Large intestine (tissue), 12 donors: ENCODE measurements at places on chromosomes 13 and 19. TPM values are rescaled to one million over a fixed set of nuclear protein-coding genes. Genes with fewer than 3 reads are reported as not detected.

DNA sequence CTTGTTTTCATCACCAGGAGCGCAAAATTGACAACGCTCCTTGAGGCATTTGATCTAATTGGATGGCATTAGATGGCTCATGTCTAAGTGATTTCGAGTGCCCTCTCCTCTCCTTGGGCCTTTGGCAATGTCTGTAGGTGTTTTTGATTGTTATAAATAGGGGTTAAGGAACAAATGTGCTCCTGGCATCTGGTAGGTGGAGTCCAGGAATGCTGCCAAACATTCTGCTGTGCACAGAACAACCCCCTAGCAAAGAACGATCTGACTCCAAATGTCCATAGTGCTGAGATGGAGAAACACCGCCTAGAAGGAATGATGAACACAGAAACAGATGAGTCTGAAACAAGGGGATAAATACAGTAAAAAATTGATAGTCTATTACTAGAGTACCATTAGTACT, 68.0 kb upstream of the C1QTNF9B start:
- H3K27ac ChIP-seq = no peak overlapping the region
- H3K27me3 ChIP-seq = no peaks in the 10 kb centered on the region
- no peaks in the 10 kb centered on the region for H3K36me3 ChIP-seq

- no peaks in the 10 kb centered on the region for H3K36me3 ChIP-seq
- H3K27me3 ChIP-seq = peaks cover 12% of the 10 kb centered on the region
- no peak overlapping the region for H3K4me3 ChIP-seq
- H3K27ac ChIP-seq = no peak overlapping the region
These were observed 31.3 kb downstream of the TINCR start for GRCh38 chr19:5536337-5536894.

DNA sequence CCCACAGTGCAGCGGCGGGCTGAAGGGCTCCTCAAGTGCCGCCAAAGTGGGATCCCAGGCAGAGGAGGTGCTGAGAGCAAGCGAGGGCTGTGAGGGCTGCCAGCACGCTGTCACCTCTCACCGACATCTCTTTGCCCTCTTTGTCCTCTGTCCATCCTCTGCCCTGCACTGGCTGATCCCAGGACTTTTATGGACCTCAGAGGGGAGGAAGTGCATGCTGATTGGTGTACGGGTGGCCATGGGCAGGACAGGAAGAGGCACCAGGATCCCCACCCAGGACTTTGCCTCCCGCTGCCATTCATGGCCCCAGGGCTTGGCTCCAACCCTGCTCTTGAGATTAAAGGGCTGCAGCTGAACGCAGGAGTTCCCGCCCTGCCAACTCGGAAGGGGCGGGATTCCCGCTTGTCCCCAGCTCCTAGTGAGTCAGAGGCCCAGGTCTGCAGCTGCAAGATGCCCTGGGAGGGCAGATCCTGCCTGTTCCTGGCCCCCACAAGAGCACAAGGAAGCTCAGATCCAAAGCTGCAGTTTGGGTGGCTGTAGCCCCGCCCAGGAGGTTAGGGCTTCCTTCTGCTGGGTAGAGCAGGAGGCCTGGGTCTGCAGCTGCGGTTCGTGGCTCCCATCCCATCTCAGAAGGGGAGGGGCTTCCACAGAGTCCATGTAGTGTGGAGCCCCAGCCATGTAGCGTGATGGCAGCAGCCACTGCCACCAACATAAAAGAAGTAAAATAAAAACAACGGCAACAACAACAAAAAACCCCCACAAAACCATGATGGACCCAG, 1716.7 kb downstream of the SLITRK1 start:
- H3K4me3 ChIP-seq = no peak overlapping the region
- no peaks in the 10 kb centered on the region for H3K27me3 ChIP-seq
- no peaks in the 10 kb centered on the region for H3K36me3 ChIP-seq
- H3K4me1 ChIP-seq = no peaks in the 10 kb centered on the region

Gene DLL3
- 0.90 TPM for polyA plus RNA-seq

DNA sequence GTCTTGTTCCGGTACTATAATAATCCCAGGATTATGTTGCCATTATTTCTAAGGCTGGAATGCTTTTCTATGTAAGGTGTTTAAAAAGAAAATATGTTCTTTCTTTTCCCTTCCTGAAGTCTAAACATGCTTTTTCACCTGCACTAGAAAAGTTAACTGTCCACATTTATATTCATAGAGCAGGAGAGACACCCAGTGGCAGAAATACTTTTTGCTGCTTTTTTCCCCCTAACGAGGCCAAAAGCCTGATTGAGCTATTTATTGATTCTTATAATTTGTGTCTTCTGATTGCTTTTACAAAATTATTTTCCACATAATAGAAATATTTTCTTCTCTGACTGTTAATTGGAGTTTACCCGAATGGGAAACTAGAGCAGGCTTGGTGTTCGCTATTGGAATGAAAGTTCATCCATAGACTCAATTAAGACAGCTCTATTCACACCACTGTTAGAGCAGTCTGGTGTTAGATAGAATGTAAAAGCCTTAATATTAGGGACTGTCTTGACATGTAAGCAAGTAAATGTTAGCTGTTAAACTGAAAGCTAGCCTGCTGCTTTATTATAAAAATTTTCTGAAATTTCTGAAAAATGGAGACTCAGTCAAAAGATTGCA, 15.8 kb downstream of the GPR180 start:
- DNase-seq = peak; percentile 24
- H3K27ac ChIP-seq = no peak overlapping the region
- no peaks in the 10 kb centered on the region for H3K27me3 ChIP-seq
- H3K4me3 ChIP-seq = no peak overlapping the region
- H3K36me3 ChIP-seq = peaks cover 17% of the 10 kb centered on the region

- H3K27ac ChIP-seq = peak overlapping the region; percentile 76
- no peaks in the 10 kb centered on the region for H3K27me3 ChIP-seq
- H3K4me1 ChIP-seq = peaks cover 28% of the 10 kb centered on the region
- peak overlapping the region; percentile 71 for H3K4me3 ChIP-seq
- no peak for DNase-seq
These were observed 1.3 kb downstream of the DNAJB1 start for GRCh38 chr19:14516746-14517438.

Gene SIGLEC12
- polyA plus RNA-seq = 5.1 TPM

GRCh38 chr13:98286799-98287198, 109.7 kb upstream of the RNF113B start:
- DNase-seq = no peak
- H3K36me3 ChIP-seq = no peaks in the 10 kb centered on the region
- H3K27me3 ChIP-seq = no peaks in the 10 kb centered on the region
- H3K27ac ChIP-seq = no peak overlapping the region

DNA sequence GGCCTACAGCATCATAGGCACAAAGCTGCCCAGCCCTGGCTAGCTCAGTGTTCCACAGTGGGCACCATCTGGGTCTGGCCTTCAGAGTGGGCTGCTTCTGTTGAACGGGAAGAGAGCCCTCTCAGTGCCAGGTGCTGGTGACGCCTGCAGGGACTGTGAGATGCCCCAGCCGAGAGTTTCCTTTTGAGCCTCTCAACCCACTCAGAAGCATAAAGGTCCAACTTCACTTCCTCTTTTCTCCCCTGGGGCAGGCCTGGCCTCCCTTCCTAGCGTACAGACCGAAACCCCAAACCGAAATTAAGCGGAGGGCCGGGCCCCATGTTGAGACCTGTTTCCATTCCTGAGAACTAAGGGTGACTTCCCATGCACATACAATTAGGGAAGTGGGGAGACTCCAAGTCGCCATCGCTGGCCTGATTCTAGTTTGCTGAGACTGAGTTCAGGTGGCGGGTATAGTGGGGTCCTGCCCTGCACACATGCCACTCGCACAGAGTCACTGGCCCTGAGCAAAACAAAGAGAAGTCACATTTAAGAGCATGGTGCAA, 6.9 kb downstream of the RAB8A start:
- H3K4me1 ChIP-seq = peaks cover 58% of the 10 kb centered on the region
- peaks cover 52% of the 10 kb centered on the region for H3K36me3 ChIP-seq
- H3K4me3 ChIP-seq = no peak overlapping the region
- no peaks in the 10 kb centered on the region for H3K27me3 ChIP-seq
- H3K27ac ChIP-seq = peak overlapping the region; percentile 89

DNA sequence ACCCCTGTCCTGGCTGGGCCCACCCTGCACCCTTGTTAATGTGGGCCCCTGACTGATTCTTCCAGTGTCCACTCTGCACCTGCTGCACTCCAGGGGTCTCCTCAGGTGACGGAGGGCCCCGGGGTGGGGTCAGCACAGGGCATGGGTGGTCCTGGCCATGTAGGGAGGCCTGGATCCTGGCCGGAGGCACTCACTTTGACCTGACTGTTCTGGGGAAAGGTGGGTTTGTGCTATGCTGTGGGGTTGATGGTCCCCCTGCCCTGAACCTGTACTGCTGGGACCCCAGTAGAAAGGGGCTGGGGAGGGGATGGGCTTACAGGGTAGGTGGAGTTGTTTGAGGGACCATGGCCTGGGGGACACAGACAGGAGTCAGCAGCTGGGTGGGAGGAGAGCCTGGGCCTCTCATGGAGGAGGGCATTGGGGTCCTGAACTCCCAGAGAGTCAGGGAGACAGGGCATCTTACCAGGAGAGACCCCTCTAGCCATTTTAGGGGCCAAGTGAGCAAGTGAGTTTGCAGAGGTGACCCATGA, 25.8 kb upstream of the CEACAM1 start:
- no peaks in the 10 kb centered on the region for H3K4me1 ChIP-seq
- DNase-seq = no peak
- H3K4me3 ChIP-seq = no peak overlapping the region
- no peak overlapping the region for H3K27ac ChIP-seq
- no peaks in the 10 kb centered on the region for H3K27me3 ChIP-seq
- H3K36me3 ChIP-seq = no peaks in the 10 kb centered on the region

DNA sequence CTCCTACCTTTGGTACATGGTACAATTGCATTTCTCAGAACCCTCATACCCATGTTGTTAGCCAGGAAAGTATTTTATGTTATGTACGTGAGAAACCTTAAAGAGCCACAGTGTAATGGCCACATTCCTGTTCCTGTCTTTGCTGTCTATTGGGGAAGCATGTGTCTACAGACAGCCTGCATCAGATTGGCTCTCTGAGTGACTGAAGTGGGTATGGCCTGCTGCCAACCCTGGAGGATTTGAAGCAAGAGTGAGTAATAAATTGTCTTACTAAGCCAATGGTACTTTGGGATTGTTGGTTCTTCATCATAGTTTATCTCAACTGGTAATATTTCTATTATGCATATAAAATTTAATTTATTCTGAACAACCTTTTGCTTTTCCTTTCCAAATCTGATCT, 574.1 kb downstream of the LMO7 start:
- H3K4me3 ChIP-seq = no peak overlapping the region
- no peaks in the 10 kb centered on the region for H3K4me1 ChIP-seq
- H3K36me3 ChIP-seq = no peaks in the 10 kb centered on the region
- no peak for DNase-seq
- H3K27me3 ChIP-seq = no peaks in the 10 kb centered on the region

DNA sequence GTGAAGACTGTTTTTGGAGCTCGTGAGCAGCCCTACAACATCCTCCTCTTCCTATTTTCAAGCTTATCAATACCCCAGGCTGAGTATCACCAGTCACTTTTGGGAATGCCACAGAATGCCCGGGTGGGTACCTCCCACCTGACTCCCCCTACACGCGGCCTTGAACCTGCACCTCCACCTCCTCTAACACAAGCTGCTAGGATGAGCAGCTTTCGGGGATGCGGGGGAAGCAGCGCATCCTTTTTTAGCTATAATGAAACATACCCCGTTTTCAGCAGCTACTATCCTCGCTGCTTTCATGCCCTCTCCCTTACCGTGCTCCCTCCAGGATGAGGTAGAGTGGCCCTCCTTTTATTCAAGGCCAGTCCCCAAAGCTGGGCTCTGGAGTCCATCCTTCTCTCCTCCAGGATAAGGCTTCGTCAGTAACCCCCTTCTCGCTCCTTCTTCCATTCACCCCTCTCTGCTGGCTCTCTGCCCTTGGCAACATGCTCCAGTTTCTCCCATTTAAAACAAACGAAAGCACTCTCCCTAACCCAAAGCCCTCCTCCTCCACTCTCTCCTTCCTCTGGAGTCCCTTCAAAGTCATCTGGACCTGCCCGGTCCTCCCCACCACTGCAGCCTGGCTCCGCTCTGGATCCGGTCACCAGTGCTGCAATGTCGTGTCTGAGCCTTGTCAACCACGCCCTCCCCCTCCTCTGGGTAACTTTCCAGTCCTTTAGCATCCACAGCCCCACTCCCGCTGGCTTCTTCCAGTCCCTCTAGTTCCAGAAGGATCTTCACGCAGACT, 55.3 kb downstream of the STK24 start:
- H3K27me3 ChIP-seq = no peaks in the 10 kb centered on the region
- H3K4me1 ChIP-seq = no peaks in the 10 kb centered on the region
- H3K27ac ChIP-seq = no peak overlapping the region
- DNase-seq = no peak
- H3K4me3 ChIP-seq = no peak overlapping the region

DNA sequence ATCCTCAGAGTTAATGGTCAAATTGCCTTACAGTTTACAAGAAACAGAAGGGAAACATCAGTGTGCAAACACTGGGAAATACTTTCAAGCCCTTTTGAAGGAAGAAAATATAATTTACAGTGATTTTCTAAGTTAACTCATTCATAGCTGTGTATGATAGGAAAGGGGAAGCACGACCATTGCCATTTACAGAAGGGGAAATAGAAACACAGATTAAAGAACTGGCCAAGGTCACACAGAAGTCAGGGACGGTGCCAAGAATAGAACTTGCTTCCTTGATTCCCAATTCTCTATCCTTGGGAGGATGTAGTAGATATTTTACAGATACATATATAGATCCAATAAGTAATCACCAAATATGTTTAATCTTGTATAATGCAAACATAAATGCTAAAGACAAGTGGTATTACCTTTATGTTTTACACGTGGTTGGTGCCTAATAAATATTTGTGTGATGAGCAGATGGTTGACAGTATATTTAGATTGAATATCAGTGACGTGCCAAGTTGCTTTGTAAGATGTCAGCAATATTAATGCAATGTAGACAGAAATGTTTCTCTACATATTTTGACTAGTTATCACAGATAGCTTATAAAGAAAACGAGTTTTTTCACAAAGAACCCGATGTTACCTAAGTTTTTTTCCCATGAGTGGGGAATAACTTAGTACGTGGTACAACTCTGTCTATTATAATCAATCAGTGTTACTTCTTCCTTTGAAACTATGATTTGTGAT, 73.1 kb downstream of the FLT1 start:
- DNase-seq = no peak
- H3K27me3 ChIP-seq = peaks cover 2% of the 10 kb centered on the region
- H3K4me3 ChIP-seq = no peak overlapping the region
- H3K36me3 ChIP-seq = no peaks in the 10 kb centered on the region

- no peak overlapping the region for H3K4me3 ChIP-seq
- no peak overlapping the region for H3K27ac ChIP-seq
- no peaks in the 10 kb centered on the region for H3K4me1 ChIP-seq
- peaks cover 72% of the 10 kb centered on the region for H3K36me3 ChIP-seq
- no peaks in the 10 kb centered on the region for H3K27me3 ChIP-seq
These were observed 5.3 kb downstream of the ZNF557 start for GRCh38 chr19:7074705-7075282.

Gene KLK3
- 0.90 TPM for polyA plus RNA-seq

Gene UBE2L5
- polyA plus RNA-seq = 0.31 TPM

Gene SULT2A1
- 190 TPM for polyA plus RNA-seq

- no peaks in the 10 kb centered on the region for H3K36me3 ChIP-seq
- no peak overlapping the region for H3K27ac ChIP-seq
- DNase-seq = no peak
- no peaks in the 10 kb centered on the region for H3K4me1 ChIP-seq
- H3K4me3 ChIP-seq = no peak overlapping the region
These were observed 215.0 kb downstream of the DCLK1 start for GRCh38 chr13:35916146-35916545.

- no peak overlapping the region for H3K27ac ChIP-seq
- DNase-seq = no peak
- no peaks in the 10 kb centered on the region for H3K36me3 ChIP-seq
- no peaks in the 10 kb centered on the region for H3K27me3 ChIP-seq
These were observed 10.4 kb downstream of the MYO1F start for GRCh38 chr19:8566855-8567254.

Gene GTPBP3
- polyA plus RNA-seq = 18.2 TPM

Gene NKG7
- 12.4 TPM for polyA plus RNA-seq

- no peak overlapping the region for H3K4me3 ChIP-seq
- no peak overlapping the region for H3K27ac ChIP-seq
- no peaks in the 10 kb centered on the region for H3K36me3 ChIP-seq
- no peaks in the 10 kb centered on the region for H3K4me1 ChIP-seq
- peaks cover 2% of the 10 kb centered on the region for H3K27me3 ChIP-seq
These were observed 116.7 kb downstream of the SOX1 start for GRCh38 chr13:112183532-112184090.
